ENCODE measurements at places on chromosomes 6 and 20.

- DNase-seq = no peak
Measured at GRCh38 chr20:4141291-4142240, 126.2 kb upstream of the RNF24 start.

- DNase-seq = no peak
Measured at GRCh38 chr6:128380891-128381290, 139.5 kb downstream of the PTPRK start.

GRCh38 chr6:75855052-75855451 is 106.0 kb downstream of the MYO6 start:
- no peak for DNase-seq

DNA sequence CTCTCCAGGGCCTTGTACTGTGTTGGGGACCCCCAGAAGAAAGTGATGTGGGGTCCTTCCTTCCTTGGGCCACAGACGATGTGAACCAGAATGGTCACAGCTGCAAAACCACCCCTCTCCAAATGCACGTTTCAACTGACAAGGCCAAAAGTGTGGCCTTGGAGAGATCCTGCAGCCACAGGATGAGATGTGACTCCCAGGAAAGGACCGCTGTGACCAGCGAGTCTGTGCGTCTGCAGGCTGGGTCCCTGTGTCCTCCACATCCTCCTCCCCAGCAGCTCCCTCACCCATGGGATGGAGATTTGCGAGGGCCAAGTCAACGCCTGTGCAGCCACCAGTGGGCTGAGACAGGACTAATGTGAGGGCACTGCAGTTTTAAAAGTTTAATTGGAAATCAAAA is 247.0 kb downstream of the ERMARD start:
- no peak for DNase-seq

GRCh38 chr20:1130847-1131246 is 12.4 kb downstream of the PSMF1 start:
- DNase-seq = no peak

DNA sequence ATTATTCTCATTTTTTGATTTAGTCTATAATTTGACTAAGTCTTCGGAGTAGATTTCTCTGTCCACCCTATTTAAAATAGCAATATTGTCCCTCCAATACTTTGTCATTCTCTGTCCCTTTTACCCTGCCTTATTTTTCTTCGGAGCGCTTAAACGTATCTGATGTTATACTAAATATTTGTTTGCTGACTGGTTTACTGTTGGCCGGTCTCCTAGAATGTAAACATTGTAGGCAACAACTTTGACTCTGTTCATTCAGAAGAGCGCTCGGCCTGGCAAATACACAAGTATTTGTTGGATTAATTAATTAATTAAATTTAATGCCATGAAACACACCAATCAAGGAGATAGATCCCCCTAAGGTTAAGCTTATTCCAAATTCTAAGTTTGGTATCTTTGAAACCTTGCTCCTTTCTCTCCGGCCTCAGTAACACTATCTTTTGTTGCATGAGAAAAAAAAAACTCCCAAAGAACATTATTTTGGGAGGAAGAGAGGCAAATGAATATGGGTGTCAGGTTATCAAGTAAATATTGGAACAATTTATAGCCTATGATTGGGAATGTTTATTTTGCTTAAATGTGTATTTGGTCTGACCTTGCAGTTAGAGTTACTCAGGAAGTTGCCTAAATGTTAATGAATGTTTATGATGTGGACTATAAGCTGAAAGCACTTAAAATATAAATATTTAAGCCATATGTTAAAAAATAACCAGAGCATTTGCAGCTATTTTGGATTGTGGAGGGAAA is 231.1 kb downstream of the SOX4 start:
- no peak for DNase-seq

GRCh38 chr6:139409026-139409425 is 34.6 kb upstream of the CITED2 start:
- DNase-seq = no peak

GRCh38 chr6:83879746-83880145 is 20.3 kb downstream of the CYB5R4 start:
- DNase-seq = no peak

GRCh38 chr6:154460306-154461071 is 50.0 kb downstream of the CNKSR3 start:
- DNase-seq = no peak

- DNase-seq = no peak
Measured at GRCh38 chr6:130366107-130367005, 539 bp downstream of the TMEM200A start.

- DNase-seq = no peak
Measured at GRCh38 chr6:43628393-43629103, 516 bp downstream of the GTPBP2 start.

- DNase-seq = no peak
Measured at GRCh38 chr6:148711833-148712654, 34.8 kb upstream of the UST start.
